DMS 273 treated with DMSO at 0.1 percent for 48 hours (cell line): ENCODE measurements at places on chromosomes 1 and 21.

DNA sequence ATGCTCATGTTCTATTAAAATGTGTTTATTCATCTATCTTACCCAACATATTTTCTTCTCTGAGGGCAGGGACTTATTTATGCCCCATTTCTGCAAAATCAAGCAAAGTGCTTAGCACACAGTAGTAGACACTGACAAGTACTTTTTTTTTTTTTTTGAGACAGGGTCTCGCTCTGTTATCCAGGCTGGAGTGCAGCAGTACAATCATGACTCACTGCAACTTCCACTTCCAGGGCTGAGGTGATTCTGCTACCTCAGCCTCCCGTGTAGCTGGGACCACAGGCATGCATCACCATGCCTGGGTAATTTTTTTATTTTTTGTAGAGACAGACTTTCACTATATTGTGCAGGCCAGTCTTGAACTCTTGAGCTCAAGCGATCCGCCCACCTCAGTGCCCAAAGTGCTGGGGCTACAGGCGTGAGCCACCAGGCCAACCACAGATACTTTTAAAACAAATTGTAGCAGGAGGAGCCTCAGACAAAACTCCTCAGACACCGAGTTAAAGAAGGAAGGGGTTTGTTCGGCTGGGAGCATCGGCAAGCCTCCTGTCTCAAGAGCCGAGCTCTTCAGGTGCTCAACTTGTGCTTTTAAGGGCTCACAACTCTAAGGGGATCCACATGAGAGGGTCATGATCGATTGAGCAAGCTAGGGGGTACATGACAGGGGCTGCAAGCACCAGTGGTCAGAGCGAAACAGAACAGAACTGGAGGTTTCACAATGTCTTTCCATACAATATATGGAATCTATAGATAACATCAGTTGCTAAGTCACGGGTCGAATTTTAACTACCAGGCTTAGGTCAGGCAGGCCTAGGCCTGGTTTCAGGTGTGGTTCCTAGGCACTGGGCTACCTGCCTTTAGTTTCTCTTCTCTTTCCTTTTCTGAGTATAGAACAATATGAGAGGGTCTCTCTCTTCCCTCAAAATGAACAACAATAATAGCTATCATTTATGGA, 5.7 kb upstream of the TMEM167B start:
- DNase-seq, result no peak

DNA sequence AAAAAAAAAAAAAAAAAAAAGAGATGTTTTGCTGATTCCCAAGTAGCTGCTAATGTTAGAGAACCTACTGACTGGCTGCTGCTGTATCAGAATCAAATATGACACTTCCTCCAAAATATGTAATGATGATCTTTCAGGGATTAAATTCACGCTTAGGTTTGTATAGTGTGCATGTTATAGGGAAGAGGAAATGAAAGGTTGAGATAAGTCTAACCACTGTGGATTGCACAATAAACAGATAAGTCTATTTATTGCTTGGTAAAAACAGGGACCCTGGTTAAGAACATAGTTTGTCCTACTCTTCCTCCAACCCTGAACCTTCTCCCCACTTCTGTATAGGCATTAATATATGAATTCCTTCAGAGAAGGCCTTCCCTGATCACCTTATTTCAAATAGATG, 13.2 kb downstream of the RC3H1 start:
- DNase-seq, result no peak

GRCh38 chr21:33394260-33394659, 9.0 kb upstream of the IFNGR2 start:
- DNase-seq, result no peak

DNA sequence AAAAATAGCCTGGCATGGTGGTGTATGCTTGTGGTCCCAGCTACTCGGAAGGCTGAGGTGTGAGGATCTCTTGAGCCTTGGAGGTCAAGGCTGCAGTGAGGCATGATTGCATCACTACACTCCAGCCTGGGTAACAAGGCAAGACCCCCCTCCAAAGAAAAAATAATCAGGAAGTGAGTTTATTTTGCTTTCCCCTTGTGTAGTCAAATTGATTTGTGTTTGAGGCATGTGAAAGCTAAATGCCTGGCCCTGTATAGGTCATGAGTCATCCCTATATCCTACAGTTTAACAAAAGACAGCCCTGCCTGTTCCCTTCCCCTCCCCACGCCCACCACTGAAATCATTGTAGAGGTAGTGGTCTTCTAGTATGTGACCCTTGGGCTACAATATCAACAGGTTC, 241.4 kb upstream of the JUN start:
- no peak for DNase-seq

- no peak for DNase-seq
These were observed 5.0 kb downstream of the CERS2 start for GRCh38 chr1:150969626-150970025.

- DNase-seq, result no peak
These were observed 47.2 kb downstream of the C1orf21 start for GRCh38 chr1:184433956-184434502.

DNA sequence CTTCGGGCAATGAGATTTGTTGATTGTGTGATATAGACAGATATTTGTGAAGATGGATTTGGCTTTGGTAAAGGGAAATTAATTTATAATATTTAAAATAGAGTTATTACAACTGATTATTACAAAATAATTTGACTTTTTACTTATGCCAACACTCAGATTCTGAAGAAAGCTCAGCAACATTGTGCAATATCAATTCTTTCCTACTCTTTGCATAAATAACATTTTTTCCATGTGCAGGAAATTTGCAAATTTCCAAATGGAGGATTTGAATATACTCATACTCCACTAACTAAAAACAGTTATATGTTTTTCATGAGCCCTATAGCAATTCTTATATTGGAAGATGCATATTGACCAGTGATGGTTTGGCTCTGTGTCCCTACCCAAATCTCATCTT, 676.4 kb upstream of the ADAMTS5 start:
- no peak for DNase-seq

DNA sequence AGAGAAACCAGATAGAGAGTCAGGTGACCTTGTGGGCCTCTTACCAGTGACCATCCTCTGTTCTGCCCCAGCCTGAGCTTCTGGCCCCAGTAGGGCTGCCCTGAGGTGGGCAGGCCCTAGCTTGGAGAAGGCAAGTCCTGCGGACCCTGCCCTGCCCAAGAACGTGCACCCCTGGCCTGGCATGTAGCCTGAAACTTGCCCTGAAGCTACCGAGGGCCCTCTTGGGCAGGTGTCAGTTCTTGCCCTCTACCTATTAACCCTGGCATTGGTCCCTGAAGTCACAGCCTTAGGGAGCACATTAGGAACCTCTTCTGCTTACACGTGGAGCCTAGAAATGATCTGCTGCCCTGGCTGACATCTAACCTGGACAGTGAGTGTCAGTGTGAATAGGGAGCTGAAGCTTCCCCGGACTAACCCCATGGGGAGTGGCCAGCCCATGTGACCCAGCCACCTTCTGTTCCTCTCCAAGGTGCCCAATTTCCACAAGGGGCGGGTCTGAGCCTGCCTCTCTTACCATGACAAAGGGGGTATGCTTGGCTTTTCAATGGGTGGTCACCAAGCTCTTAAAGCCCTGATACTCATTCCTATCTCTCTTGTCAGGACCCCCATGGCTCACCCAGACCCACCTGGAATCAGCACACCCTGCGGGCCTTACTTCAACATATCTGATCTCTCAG, 163.0 kb downstream of the ZSCAN20 start:
- DNase-seq, result no peak

- no peak for DNase-seq
These were observed 10.2 kb upstream of the CACHD1 start for GRCh38 chr1:64459743-64460142.

- DNase-seq, result no peak
These were observed 588.3 kb downstream of the LMO4 start for GRCh38 chr1:87916965-87917364.

DNA sequence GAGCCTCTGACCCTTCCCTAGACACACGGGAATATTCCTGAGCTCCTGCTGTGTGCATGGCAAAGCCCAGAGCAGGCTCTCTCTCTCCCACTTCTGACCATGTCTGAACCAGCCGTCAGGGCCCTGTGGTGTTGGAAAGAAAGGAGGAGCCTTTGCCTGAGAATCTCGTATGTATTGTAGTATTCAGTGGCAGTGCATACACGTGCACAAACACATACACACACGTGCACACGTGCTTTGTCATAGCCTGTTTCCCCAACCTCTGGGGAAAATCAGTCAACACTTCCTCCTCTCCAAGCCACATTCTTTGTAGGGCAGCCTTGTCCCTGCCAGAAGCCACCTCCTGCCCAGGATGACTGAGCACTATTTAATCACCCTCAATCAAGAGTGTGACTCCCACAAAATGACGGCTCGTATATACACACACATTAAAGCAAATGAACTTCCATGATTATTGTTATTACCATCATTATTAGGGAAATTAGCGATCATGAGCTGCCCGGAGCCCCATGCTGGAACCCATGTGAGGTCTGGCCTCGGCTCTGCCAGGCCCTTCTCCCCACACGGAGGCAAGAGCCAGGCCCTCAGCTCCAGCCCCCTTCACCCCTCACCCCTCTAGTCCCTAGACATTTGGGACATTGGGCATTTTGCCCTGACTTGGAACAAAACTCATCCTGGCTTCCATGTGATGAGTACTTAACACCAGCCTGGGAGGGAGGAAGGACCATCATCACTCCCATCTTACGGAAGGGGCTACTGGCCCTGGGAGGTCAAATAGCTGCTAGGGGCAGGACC, 331.9 kb downstream of the NPHP4 start:
- no peak for DNase-seq

DNA sequence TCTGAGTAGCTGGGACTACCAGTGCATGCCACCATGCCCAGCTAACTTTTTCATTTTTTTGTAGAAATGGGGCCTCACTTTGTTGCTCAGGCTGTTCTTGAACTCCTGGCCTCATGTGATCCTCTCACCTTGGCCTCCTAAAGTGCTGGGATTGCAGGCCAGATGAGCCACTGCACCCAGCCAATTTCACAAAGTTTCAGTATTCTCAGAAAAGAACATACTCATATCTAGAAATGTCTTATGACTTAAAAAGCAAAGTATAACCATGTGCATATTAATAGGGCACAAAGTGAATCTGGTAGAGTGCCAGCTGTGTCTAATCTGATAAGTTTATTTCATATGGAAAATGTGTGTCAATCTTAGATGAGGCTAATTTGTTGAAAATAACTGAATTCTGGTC, 87.5 kb upstream of the CACYBP start:
- DNase-seq, result no peak

GRCh38 chr1:116170721-116171589, 59.8 kb downstream of the MAB21L3 start:
- no peak for DNase-seq

- DNase-seq, result no peak
These were observed 137.5 kb upstream of the TMEM51 start for GRCh38 chr1:15016001-15016400.

DNA sequence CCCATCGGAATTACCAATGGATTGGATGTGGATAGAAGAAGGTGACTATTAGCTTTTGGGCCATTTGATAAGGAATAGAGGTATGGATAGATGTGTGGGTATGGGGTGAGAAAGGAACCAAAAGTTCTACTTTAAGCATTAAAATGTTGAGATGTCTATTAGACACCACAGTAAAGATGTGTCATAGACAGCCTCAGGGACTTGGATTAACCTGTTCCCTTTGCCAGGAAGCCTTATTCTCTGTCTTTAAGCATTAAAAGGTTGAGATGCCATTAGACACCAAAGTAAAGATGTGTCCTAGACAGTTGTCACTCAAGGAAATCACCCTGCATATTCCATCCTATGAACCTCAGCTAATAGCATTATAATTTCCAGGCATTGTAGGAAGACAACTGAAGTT, 11.0 kb upstream of the DENND1B start:
- DNase-seq, result no peak
